MM.1S (cell line): ENCODE measurements at places on chromosomes 1 and 21.

DNA sequence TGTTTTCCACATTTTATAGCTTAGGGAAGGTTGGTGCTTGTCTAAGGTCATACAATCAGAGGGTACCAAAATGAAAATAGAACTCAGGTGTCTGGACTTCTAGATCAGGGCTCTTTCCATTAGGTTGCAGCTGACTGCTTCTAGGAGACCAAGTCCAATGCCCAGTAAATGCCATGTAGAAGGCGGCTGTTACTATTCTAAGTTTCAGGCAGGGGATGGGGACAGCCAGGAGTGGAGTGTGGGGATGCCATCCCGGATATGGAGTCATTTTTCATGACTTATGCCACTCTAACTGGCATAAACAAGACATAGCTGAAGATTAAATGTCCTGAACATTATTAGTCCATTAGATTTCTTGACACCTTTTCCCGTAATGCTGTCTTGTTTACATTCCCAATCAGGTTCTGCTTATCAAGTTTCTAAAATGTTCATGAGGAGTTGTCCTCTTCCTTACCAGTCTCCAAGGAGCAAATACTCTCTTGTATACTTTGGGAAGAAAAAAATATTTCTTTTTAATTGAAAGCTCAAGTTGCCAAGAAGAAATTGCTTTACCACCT is 31.5 kb downstream of the XCL1 start:
- H3K4me1 ChIP-seq, result no peaks in the 10 kb centered on the region
- H3K36me3 ChIP-seq, result no peaks in the 10 kb centered on the region
- H3K27me3 ChIP-seq, result no peaks in the 10 kb centered on the region
- DNase-seq, result no peak
- no peak overlapping the region for H3K4me3 ChIP-seq
- H3K27ac ChIP-seq, result no peak overlapping the region

- H3K27me3 ChIP-seq, result peaks cover 77% of the 10 kb centered on the region
- H3K36me3 ChIP-seq, result no peaks in the 10 kb centered on the region
- no peak overlapping the region for H3K27ac ChIP-seq
- H3K4me3 ChIP-seq, result no peak overlapping the region
Measured at GRCh38 chr1:1967151-1967550, 36.4 kb downstream of the CFAP74 start.

DNA sequence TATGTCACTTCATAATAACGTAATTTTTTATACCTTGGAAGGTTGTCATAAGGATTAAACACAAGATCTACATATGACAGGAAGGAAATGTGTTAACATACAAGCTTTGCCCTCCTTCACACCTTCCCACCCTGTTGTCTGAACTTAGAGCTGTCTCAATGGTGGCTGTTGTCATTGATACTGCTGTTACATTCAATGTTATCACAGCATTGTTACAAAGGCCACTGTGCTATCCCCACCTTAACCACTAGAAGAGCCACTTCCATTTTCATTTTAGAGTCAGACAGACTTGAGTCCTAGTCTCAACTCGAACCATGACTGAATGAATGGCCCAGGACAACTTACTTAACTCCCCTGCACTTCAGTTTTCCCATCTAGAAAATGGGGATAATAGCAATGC is 31.2 kb downstream of the TAS1R2 start:
- no peaks in the 10 kb centered on the region for H3K36me3 ChIP-seq
- H3K27me3 ChIP-seq, result peaks cover 64% of the 10 kb centered on the region
- no peak overlapping the region for H3K27ac ChIP-seq

GRCh38 chr1:38055398-38055797 is 8.8 kb upstream of the POU3F1 start:
- DNase-seq, result no peak
- H3K27ac ChIP-seq, result no peak overlapping the region
- H3K36me3 ChIP-seq, result no peaks in the 10 kb centered on the region
- H3K27me3 ChIP-seq, result no peaks in the 10 kb centered on the region
- no peak overlapping the region for H3K4me3 ChIP-seq

GRCh38 chr1:62457955-62458354 is 21.1 kb downstream of the USP1 start:
- no peaks in the 10 kb centered on the region for H3K27me3 ChIP-seq
- no peak overlapping the region for H3K4me3 ChIP-seq

GRCh38 chr1:19321071-19321470 is 8.9 kb downstream of the SLC66A1 start:
- H3K36me3 ChIP-seq, result no peaks in the 10 kb centered on the region
- no peaks in the 10 kb centered on the region for H3K27me3 ChIP-seq
- no peak overlapping the region for H3K27ac ChIP-seq
- H3K4me1 ChIP-seq, result no peaks in the 10 kb centered on the region
- DNase-seq, result no peak

- H3K36me3 ChIP-seq, result no peaks in the 10 kb centered on the region
- H3K4me3 ChIP-seq, result no peak overlapping the region
- no peaks in the 10 kb centered on the region for H3K27me3 ChIP-seq
- no peak for DNase-seq
- no peak overlapping the region for H3K27ac ChIP-seq
- H3K4me1 ChIP-seq, result no peaks in the 10 kb centered on the region
Measured at GRCh38 chr1:67601955-67602354, 83.0 kb upstream of the GADD45A start.

DNA sequence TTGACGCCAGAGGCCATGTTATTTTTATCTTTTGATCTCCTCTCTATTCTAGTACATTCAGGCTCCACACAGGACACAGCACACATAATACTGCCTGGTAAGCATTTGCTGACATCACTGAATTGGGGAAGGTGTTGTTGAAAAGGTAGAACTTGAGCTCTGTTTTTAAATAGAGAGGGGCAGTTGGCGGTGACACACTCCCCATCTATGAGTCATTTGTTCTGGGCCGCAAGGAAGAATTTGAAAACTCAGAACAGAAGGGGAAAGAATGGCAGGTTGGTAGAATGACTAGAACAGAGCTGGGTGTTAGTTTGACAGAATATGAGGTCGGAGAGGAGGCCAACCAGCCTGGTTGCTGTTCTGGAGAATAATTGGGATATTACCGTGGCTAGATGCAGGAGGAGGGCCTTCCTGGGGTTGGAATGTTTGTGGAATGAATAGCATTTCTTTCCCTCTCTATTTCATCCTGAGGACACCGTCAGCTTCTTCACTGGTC is 52.1 kb upstream of the ERRFI1 start:
- no peaks in the 10 kb centered on the region for H3K36me3 ChIP-seq
- H3K27ac ChIP-seq, result no peak overlapping the region
- H3K4me1 ChIP-seq, result no peaks in the 10 kb centered on the region
- no peak overlapping the region for H3K4me3 ChIP-seq

- no peak overlapping the region for H3K4me3 ChIP-seq
- no peaks in the 10 kb centered on the region for H3K27me3 ChIP-seq
- H3K4me1 ChIP-seq, result no peaks in the 10 kb centered on the region
Measured at GRCh38 chr1:118257946-118258345, 72.9 kb upstream of the SPAG17 start.

DNA sequence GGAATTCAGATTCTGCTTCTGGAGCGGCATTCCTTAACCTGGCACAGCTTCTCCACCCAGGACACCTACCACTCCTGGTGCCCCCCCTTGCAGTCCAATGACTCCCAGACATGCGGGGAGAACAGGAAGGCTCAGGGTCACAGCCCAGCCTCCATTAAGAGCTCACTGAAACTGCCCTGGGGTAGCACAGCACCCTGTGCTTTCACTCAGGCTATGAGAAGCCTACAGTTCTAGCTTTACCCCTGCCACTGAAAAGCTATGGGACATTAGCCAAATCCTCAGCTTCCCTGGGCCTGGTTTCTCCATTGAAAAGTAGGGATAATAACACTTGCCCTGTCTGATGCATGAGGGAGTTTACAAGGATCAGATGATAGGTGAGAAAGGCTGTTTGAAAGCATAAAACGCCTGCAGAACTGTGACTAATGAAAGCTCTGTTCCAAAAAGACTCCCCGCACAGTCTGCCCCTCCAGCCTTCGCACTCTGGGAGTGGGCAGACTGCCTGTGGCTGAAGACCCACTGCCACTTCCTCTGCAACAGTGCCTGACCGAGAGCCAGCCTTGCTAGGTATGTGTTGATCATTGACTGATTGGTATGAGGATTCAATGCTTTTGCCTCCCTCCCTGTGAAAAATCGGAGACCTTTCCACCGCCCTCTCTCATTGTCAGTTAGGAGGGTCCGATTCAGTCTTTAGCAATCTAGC is 2.7 kb upstream of the CLDN19 start:
- H3K4me3 ChIP-seq, result no peak overlapping the region
- H3K27me3 ChIP-seq, result no peaks in the 10 kb centered on the region
- H3K4me1 ChIP-seq, result no peaks in the 10 kb centered on the region
- H3K27ac ChIP-seq, result no peak overlapping the region
- no peaks in the 10 kb centered on the region for H3K36me3 ChIP-seq

- H3K4me1 ChIP-seq, result no peaks in the 10 kb centered on the region
- DNase-seq, result no peak
- H3K27ac ChIP-seq, result no peak overlapping the region
- no peaks in the 10 kb centered on the region for H3K27me3 ChIP-seq
- H3K4me3 ChIP-seq, result no peak overlapping the region
- H3K36me3 ChIP-seq, result no peaks in the 10 kb centered on the region
Measured at GRCh38 chr1:41461790-41462679, 22.4 kb downstream of the EDN2 start.

DNA sequence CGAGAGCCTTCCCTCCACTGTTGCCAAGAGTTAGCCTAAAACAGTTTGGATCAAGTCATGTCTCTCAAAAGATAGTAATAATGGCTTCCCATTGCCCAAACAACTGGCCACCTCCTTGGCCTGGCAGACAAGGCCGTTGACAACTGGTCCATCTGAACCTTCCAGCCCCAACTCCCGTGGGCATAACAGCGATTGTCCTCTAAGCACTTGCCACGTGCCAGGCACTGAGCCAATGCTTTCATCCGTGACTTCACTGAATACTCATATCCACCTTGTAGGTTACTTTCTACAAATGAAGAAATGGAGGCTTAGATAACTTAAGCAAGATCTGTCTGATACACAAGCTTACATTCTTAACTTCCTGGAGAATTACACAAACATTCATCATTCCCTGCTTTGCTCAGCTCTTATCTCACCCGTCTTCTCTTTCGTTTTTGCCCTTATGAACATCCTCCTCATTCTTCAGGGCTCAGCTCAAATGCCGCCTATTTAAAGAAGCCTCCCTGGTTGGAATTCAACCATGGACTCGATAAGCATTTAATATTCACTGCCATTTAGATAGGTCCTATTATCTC is 106.4 kb downstream of the KCND3 start:
- H3K36me3 ChIP-seq, result no peaks in the 10 kb centered on the region
- no peaks in the 10 kb centered on the region for H3K4me1 ChIP-seq
- no peaks in the 10 kb centered on the region for H3K27me3 ChIP-seq
- H3K4me3 ChIP-seq, result no peak overlapping the region
- DNase-seq, result no peak

- no peak overlapping the region for H3K4me3 ChIP-seq
- no peak for DNase-seq
- H3K36me3 ChIP-seq, result no peaks in the 10 kb centered on the region
Measured at GRCh38 chr1:209390764-209391163, 192.8 kb upstream of the CAMK1G start.

- peaks cover 77% of the 10 kb centered on the region for H3K27me3 ChIP-seq
- H3K27ac ChIP-seq, result no peak overlapping the region
- DNase-seq, result no peak
- no peak overlapping the region for H3K4me3 ChIP-seq
- no peaks in the 10 kb centered on the region for H3K36me3 ChIP-seq
- H3K4me1 ChIP-seq, result no peaks in the 10 kb centered on the region
Measured at GRCh38 chr1:29635501-29636263, 399.4 kb downstream of the PTPRU start.

DNA sequence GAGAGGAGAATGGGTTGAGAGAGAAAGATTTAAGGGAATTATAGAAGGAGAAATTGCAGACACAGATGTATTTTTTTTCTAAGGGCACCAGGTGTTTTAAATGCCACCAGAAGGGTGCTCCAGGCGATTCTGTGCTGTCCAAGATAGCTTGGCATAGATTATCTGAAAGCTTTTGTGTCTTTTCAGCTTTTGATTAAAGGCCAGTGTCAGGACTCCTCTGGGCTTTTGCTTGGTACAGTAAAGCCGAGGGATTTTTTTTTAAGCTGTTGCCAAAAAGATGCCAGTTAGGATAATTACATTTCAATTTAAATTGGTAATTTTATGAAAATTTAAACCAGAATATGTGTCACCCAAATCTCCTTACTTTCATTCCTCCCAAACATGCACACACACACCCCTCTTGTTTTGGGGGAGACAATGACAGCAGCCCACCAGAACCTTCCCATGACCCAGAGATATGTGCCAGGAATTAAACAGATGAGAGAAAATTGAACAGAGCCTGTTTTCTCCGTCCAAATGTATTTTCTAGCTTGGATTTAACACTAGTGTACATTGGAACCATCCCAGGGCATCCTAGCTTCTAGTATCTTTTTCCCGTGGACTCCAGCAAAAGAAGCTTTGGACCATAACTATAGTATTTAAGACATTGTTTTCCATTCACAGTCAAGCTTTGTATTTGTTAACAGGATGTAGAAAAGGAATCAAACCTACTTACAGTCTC is 670.7 kb upstream of the CXADR start:
- no peak overlapping the region for H3K27ac ChIP-seq
- H3K4me3 ChIP-seq, result no peak overlapping the region
- no peak for DNase-seq
- no peaks in the 10 kb centered on the region for H3K36me3 ChIP-seq

- peaks cover 5% of the 10 kb centered on the region; the same call in 1 of the 2 replicates for H3K4me1 ChIP-seq
- DNase-seq, result peak; percentile 77
- no peak overlapping the region for H3K27ac ChIP-seq
- H3K27me3 ChIP-seq, result no peaks in the 10 kb centered on the region; the same call in 1 of the 2 replicates
- no peaks in the 10 kb centered on the region for H3K36me3 ChIP-seq
- no peak overlapping the region for H3K4me3 ChIP-seq
Measured at GRCh38 chr1:208238710-208239472, 5.3 kb downstream of the PLXNA2 start.

DNA sequence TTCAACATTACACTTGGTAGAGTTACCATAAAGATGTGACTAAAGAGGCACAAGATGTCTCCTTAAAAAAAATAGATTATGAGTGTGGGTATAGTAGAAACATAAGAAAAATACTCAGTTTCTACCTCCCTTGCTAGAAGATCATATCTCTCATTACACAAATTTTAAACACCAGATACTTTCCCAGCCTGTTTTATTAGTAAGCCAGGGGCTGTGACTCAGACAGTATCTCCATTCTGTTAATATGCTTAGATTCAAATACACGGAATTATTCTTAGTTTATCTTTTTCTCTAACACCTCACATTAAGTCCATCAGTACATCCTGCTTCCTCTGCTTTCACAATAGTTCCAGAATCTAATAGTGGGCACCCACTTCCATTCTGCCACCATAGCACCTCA is 561.8 kb upstream of the ADAMTS5 start:
- no peaks in the 10 kb centered on the region for H3K27me3 ChIP-seq
- no peak overlapping the region for H3K27ac ChIP-seq
- no peak overlapping the region for H3K4me3 ChIP-seq
- DNase-seq, result no peak
- H3K36me3 ChIP-seq, result no peaks in the 10 kb centered on the region

DNA sequence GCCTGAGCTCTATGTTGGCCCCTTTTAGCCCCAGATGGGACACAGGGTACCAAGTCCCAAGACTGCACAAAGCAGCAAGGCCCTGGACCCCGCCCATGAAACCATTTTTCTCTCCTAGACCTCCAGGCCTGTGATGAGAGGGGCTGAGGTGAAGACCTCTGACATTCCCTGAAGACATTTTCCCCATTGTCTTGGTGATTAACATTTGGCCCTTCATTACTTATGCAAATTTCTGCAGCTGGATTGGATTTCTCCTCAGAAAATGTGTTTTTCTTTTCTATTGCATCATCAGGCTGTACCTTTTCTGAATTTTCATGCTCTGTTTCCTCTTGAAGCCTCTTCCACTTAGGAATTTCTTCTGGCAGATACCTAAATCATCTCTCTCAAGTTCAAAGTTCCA is 8.2 kb upstream of the PSMA5 start:
- no peak overlapping the region for H3K4me3 ChIP-seq
- no peaks in the 10 kb centered on the region for H3K27me3 ChIP-seq
- H3K27ac ChIP-seq, result no peak overlapping the region
- H3K4me1 ChIP-seq, result no peaks in the 10 kb centered on the region
- no peaks in the 10 kb centered on the region for H3K36me3 ChIP-seq
